NCI-H774 (cell line): ENCODE measurements at places on chromosomes 5 and 9.
A peak's percentile ranks its signal among the peaks of the same experiment; 100 is the strongest.

GRCh38 chr5:64207978-64208377 lies 42.3 kb downstream of the RNF180 start:
- no peak for DNase-seq

DNA sequence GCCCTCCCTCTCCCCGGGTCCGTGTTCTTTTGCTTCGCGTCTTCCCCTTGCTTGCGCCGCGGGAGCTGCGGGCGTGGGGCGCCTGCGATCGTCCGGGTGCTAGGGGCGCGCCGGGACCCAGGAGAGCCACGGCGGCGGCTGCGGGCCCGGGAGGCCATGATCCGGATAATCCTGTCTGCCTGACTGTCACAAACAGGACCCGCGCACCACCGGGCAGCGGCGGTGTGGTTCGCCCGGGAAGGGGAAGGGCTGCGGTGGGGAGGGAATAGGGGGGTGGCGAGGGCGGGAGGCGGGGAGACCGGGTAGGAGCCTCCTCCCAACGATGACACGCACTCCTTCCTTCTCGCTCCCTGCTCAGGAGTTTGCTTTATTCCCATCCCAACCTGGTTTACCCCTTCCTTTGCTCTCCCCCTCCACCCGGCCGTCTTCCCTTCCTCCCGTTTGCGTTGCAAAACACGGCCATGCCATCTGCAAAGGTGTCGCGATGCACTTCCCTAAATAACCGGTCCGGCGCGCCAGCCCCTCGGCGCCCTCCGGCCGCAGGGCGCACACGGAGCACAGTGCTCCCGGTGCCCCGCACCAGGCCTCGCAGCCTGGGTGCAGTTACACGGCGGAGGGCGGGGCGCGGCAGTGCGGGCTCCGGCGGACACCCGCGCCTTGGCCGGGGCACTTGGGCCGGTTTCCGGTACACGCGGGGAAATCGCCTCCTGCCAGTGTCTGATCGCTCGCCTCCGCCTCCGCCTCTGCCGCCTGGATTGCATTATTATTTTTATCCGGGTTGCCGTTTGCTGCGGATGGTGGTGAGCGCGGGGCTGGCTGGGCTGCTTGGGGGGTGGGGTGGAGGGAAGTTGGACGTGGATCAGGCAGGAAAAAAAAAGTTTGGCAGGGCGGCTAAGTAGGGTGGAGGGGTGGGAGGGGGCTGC lies 1.5 kb downstream of the SMARCA2 start:
- DNase-seq: peak; percentile 57

GRCh38 chr5:98769959-98770208 lies 3.6 kb upstream of the RGMB start:
- no peak for DNase-seq

GRCh38 chr5:127586811-127587210 lies 62.1 kb upstream of the CTXN3 start:
- no peak for DNase-seq

GRCh38 chr5:10069637-10070313 lies 179.9 kb downstream of the ATPSCKMT start:
- DNase-seq: no peak

DNA sequence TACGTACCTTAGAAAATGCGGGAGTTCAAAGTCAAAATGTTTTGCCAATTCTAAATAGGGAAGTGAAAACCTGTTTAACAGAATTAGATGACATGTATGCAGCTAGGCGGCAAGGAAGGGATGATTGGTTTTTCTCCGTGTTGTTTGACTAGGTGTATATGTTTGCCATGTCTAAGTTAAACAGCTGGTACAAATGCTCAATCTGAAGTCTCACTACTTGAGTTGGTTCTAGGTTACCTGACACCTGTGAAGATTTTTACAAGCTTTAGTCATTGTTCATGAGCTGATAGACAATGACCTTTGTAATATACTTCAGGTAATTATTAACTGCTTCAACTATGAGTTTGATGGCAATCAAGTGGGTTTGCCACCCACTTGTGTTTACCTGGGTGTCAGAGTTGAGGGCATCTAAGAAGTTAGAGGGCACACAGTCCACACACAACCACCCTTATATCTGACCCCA lies 74.3 kb downstream of the SLC44A1 start:
- DNase-seq: no peak

GRCh38 chr5:62256161-62257019 lies 49.6 kb upstream of the KIF2A start:
- DNase-seq: no peak

DNA sequence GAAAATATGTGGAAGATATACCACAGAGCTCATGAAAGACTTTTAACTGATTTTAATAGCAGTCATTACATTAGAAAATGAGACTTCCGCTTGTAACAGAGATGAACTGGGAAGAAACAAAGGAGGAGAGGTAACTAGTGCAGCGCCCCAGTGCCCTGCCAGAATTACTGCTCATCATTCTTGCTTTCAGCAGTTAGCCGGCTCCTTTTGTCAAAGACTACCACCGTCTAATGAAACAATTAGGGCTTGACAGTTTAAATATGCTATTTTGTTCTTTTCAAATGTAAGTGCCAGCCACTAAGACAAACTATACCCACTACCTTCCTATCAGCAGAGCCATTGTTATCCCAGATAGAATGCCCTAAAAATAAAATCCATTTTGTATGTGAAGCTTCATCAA lies 328.4 kb downstream of the EFNA5 start:
- DNase-seq: no peak
